ENCODE measurements at places on chromosomes 5 and 9.
A peak's percentile ranks its signal among the peaks of the same experiment; 100 is the strongest.

- DNase-seq: no peak
These were observed 1797.8 kb upstream of the WWC1 start for GRCh38 chr5:166493612-166494011.

- DNase-seq: no peak
These were observed 1.4 kb downstream of the TBC1D9B start for GRCh38 chr5:179906294-179906794.

DNA sequence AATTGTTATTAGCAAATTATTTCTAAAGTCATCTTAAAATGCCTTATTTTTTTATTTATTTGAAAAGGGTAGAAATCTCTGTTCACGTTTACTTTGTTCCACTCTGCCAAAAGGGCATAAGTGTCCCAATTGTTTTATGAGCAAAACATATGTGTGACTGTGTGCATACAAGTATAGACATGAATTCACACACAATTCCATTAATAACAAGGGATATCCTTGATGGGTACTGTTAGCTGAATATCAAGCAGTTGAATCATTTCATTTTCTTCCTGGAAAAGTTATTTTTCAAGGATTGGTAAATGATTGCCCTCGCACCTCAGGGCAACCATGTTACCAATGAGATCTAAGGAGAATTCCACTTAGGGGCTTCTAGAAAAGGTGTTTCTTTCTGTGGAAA lies 92.1 kb upstream of the TAF11L2 start:
- no peak for DNase-seq

DNA sequence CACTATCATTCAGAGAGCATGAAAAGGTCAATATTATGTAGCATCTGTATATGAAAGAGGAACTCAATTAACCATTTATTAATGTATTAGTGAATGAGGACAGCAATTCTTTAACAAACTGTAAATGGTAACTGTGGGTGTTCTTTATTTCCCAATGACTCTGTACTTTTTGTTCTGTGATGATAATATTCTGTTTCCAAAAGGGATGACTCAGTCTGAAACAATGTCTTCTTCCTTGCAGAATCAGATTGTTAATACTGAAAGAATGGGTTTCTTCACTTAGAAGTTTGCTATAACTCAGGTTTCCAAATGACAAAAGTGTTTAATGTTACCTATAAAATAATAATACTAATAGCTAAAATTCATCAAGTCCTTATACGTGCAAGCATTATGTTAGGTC lies 1518.7 kb upstream of the WWC1 start:
- no peak for DNase-seq

DNA sequence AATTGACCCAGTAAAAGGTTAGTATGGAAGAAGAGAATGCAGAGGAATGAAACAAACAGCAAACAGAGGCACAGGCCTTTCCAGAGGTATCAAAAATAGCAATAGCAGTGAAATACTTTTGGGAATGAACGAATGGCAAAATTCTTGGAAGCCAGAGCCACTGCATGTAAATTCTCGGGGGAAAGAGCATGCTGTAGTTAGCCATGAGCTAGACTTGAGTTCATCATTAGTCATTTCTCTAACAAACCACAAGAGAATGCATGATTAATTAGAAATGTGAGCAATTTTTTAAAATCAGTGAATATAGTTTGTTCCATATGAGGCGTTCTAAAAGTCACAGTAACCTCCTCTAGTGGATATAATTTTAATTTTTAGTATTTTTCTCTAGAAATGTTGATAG lies 170.3 kb upstream of the PRR16 start:
- no peak for DNase-seq

- DNase-seq: peak; percentile 87
These were observed 4.2 kb downstream of the WWC1 start for GRCh38 chr5:168295574-168296201.

- DNase-seq: no peak
These were observed 147.3 kb downstream of the FAM114A2 start for GRCh38 chr5:153891394-153891793.

GRCh38 chr9:127943731-127944144 lies 6.1 kb upstream of the DPM2 start:
- DNase-seq: peak; percentile 92
